ENCODE measurements at places on chromosomes 13 and 19.

DNA sequence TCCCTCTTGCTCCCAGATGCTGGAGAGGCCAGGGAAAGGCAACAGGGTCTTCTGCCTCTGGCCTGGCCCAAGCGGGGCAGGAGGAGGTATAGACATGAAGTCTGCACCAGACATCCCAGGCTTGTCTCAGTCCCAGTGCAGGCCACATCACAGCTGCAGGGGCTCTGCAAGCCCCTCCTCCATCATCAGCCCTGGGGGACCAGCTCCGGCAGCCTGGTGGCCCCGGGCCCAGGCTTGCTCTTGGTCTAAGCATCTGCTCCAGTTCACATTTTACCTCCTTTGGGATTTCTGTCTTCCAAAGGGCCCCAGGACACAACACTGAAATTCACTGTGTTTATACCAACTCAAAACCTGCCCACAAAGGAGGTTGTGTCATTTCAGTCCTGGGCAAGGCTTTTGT, 359.4 kb downstream of the ZNF536 start:
- no peak for DNase-seq

GRCh38 chr19:15780610-15781418, 6.6 kb upstream of the OR10H5 start:
- DNase-seq: no peak

GRCh38 chr13:82717249-82717648, 1165.0 kb downstream of the SLITRK1 start:
- DNase-seq: no peak

- DNase-seq: no peak
Measured at GRCh38 chr19:42323852-42324654, 1.4 kb upstream of the MEGF8 start.

GRCh38 chr19:49014123-49014869, 2.6 kb downstream of the LHB start:
- DNase-seq: no peak

GRCh38 chr19:52527134-52527955, at the start of gene ZNF808:
ZNF808 (plus strand) TSS chr19:52527668; CDS start chr19:52543285, 15,617 bp downstream.
- DNase-seq: peak; percentile 78

- no peak for DNase-seq
Measured at GRCh38 chr13:21719463-21719862, 48.6 kb downstream of the FGF9 start.

GRCh38 chr19:411723-412355, 2.9 kb upstream of the C2CD4C start:
- no peak for DNase-seq

DNA sequence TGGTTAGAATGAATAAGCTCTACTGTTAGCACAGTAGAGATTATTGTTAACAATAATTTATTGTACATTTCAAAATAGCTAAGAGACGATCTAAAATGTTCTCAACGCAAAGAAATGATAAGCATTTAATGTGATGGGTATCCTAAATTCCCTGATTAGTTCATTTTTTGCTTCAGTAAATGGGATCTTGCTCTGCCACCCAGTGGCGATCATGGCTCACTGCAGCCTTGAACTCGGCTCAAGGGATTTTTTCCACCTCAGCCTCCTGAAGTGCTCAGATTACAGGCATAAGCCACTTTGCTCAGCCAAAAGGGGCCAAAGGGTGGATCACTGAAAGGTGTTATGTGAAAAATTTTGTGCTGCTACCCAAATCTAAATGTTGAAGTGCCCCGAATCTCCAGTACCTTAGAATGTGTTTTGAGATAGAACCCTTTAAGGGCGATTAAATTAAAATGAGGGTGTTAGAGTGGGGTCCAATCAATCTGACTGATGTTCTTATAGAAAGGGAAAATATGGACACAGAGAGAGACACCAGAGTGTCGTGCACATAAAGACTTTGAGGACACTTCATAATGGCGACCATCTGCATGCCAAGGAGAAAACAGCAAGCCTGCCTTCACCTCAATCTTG, 31.5 kb upstream of the ZNF766 start:
- DNase-seq: no peak

- DNase-seq: no peak
Measured at GRCh38 chr13:43669964-43670363, 116.8 kb downstream of the ENOX1 start.

- no peak for DNase-seq
Measured at GRCh38 chr19:45613926-45614725, 12.1 kb upstream of the GPR4 start.

DNA sequence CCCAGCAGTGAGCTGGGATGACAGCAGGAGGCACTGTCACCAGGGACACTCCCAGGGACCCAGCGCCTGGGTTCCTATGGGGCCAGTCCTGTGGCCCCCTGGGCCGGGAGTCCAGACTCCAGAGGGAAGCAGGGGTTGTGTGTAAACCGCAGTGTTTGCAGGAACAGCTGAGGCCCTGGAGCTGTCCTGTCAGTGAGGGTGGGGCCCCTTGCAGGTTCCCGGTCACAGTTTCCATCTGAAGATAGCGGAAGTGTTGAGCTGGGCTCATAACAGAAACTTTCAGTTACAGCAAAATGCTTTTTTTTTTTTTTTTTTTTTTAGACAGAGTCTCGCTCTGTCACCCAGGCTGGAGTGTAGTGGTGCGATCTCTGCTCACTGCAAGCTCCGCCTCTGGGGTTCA, 17.7 kb upstream of the CSNK1G2 start:
- no peak for DNase-seq

DNA sequence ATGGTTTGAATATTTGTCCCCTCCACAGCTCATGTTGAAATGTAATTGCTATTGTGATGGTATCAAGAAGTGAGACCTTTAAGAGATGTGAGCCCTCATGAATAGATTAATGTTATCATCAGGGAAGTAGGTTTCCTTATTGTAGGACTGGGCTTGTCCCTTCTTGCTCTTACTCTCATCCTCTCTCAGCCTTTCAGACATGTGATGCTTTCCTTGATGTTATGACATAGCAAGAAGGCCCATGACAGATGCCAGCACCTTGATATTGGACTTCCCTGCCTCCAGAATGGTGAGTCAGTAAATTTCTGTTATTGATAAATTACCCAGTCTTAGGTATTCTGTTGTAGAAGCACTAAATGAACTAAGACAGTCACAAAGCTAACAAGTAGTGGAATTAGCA, 5.7 kb upstream of the ZMYM2 start:
- no peak for DNase-seq

GRCh38 chr13:80058626-80059025, 282.3 kb downstream of the SPRY2 start:
- DNase-seq: no peak

DNA sequence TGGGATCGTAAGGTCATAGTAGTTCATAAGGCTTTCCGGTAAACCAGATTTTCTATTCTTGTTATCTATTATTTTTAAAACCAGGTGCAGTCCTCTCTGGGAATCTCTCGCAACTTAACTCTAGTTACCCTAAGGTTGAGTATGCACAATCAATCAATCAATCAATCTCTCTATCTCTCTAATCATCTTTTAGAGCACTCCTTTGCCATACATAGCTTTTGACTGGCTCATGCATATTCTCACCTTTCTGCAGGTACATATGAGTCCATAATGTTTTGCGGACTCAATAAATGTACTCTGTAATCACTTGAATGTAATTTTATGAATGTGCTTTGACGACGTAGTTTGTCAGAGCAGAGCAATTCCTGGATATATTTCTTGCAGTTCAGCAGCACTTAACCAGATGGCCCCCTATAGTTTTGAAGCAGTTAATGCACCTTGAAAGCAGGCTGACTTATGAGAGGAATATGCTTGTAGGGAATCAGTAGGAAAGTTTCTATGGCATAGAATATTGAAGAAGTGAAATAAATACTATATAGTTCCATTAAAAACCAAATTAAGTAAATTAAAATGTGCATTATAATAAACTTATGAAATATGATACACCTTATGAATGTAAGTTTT, 524.7 kb downstream of the GPC5 start:
- no peak for DNase-seq

- DNase-seq: no peak
Measured at GRCh38 chr13:84430446-84430845, 548.2 kb upstream of the SLITRK1 start.

- DNase-seq: no peak
Measured at GRCh38 chr13:24097667-24098066, 62.9 kb upstream of the SPATA13 start.

- DNase-seq: no peak
Measured at GRCh38 chr19:11657307-11657706, 60.0 kb downstream of the ZNF627 start.

DNA sequence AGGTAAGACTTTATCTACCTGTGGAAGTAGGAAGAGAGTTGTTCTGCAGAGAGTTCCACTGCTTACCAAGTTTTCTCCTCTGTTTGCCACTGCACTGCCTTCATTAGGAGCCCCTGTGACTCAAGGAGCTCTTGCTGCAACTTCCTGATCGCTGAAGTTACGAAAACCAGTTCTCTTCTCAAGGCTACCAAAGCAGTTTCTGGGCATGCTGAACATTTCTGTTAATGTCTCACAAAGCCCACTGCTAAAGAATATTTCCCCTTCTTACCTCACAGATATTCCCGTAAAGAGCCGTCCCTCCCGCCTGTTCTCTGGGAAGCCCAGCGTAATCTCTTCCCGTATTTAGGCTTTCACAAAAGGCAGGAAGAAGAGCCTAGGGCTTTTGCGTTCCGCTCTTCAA, 82.6 kb upstream of the OXGR1 start:
- DNase-seq: no peak

DNA sequence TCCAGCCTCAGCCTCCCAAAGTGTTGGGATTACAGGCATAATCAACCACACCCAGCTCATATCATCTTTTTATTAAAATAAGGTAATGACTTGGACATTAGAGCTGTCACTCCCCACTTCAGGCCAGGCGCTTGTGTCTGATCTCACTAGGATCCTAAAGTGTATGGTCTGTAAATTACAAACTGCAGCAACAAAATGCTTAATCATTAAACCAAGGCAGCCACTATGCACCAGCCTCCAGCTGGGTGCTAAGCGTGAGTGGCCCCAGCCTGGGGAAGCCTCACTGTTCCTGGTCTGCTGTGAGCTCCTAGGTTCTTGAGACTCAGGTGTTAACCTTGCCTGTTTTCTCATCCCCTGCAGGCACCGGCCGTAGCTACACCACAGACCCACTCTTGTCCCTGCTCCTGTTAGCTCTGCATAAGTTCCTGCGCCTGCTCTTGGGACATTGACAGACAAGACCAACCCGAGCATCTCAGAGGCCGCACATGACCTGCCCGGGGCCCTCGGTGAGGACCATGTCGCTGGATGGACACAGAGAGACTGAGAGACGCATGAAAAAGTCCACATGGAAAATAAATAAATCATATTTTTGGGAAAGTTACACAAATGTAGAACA, 37.8 kb downstream of the VSTM2B start:
- no peak for DNase-seq

DNA sequence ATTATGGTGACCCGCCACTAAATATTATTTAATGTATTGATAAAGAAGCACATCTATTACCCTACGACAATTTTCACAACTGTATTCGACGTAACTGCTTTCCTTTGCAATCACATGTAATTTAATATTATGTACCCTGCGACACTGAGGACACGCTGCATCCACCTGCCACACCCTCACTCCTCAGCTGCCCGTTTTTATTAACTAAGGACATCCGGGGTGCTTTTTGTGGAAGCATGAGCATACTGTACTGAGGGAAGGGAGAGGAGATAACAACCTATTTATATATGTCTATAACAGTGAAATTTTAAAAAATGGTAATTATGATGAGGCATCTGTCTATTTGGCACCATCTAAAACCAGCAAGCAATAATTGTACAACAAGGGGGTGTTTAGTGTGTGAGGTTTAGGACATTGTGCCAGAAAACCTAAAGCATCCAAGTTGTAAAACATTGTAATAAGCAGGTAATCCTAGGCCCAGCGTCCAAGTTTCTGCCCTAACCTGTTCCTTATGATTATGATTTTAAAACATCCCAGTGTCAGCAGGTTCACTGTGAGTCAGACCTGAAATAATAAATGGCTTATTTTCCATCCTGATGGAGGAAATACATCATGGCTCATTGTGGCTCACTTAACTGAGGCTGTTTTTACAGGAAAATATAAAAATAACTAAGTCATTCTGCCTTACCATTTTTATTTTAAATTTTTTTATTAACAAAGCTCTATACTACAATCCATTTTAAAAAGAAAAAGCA, 56.3 kb downstream of the FOXO1 start:
- no peak for DNase-seq

- no peak for DNase-seq
Measured at GRCh38 chr19:3116621-3117020, 19.2 kb upstream of the GNA15 start.

- no peak for DNase-seq
Measured at GRCh38 chr19:19402656-19403372, 2.7 kb upstream of the GATAD2A start.

GRCh38 chr19:39265321-39265916, 2.8 kb upstream of the IFNL2 start:
- DNase-seq: no peak

DNA sequence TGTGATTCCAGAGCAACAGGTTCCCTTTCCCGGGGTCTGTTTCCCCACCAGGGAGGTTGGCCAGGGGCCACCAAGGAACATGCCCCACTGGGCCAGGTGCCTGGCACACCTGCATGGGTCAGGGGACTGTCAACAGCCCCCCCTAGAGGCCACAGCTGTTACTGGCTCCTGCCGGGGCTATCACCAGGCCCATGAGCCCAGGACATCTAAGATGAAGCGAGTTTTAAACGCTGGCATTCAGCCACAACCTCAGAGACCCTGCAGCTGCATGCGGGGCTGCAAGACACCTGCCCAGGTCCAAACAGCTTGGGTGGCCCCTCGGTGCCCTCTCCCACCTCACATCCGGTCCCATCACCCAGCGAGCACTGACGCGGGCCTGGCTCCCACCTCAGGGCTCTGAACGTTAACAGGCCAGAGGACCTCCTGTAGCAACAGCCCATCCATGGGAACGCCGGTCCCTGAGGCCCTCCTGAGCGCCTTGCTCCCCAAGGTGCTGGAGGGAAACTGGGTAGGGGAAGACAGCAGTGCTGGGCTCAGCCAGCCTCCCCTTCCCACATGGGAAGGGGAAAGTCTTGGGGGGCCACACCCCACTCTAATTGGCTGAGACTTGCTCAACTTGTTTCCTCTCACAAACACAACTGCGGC, 12.0 kb downstream of the KHSRP start:
- no peak for DNase-seq

DNA sequence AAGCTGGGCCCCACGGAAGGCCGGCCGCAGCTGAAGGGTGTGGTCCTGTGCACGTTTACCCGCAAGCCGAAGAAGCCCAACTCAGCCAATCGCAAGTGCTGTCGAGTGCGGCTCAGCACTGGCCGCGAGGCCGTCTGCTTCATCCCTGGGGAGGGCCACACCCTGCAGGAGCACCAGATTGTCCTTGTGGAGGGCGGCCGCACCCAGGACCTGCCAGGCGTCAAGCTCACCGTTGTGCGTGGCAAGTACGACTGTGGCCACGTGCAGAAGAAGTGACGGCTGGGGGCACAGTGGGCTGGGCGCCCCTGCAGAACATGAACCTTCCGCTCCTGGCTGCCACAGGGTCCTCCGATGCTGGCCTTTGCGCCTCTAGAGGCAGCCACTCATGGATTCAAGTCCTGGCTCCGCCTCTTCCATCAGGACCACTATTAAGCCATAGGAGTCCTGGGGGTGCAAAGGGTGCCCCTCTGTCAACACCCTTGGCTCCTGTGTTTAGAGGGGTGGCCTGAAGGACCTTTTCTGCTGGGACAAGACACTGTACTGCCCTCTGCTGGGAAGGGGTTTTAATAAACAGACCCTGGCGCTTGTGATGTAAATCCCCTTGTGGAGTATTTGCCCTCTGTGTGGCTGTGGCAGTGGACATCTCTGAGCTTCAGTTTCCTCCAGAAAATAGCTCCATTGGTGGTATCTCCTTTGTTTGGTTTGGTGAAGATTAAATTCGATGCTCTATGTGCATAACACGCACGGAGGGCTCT, 1.9 kb downstream of the MRPS12 start:
- DNase-seq: no peak
